ENCODE measurements at places on chromosomes 7 and 10. TPM values are rescaled to one million over a fixed set of nuclear protein-coding genes. Genes with fewer than 3 reads are reported as not detected.

DNA sequence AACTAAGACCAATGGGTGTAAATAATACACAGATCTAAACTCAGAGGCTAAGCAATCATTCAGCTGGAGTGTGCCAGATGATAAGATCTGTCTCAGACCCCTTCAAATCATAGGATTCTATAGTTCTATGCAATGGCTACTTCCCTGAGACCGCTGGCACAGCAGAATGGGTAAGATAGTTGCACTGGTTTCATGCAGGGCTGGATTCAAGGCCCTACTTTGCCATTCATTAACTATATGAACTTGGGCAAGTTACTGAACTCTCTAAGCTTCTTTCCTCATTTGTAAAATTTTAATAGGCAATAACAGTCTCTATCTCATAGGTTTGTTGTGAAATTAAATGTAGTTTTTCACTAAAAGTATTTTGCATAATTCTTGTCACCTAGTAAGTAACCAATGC, 62.0 kb downstream of the TFEC start:
- DNase-seq = no peak

GRCh38 chr10:5723692-5724091, 39.1 kb downstream of the TASOR2 start:
- DNase-seq = no peak

GRCh38 chr10:8815969-8816368, 761.5 kb downstream of the GATA3 start:
- no peak for DNase-seq

GRCh38 chr7:94907026-94907810, at the start of gene PPP1R9A:
Gene PPP1R9A, plus strand, starts transcription at chr7:94907594. Its CDS starts 2,520 bp downstream, at chr7:94910114.
- DNase-seq = no peak

- no peak for DNase-seq
Measured at GRCh38 chr7:135239263-135239662, 5.6 kb downstream of the STRA8 start.

DNA sequence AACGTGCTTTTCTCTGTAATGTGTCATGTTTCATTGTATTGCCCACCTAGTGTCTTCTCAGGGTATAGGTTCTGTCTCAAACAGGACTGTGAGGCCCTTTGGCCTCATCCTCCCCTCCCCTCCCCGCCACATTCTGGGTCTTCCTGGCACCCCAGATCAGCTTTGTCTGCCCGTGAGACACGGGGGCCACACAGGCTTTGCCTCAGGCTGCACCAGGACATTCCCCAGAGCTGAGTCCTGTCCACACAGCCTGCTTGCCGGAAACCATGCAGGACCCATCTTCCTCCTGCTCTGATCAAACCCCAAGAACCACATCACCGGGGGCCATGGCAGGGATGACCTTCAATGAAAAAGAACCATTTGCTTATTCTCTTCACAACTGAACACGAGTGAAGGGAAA, 18.6 kb downstream of the MAT1A start:
- no peak for DNase-seq

- no peak for DNase-seq
Measured at GRCh38 chr10:130403153-130404075, 267.2 kb downstream of the GLRX3 start.

- no peak for DNase-seq
Measured at GRCh38 chr7:2037301-2037807, 195.4 kb downstream of the MAD1L1 start.

- no peak for DNase-seq
Measured at GRCh38 chr10:24427678-24428409, 218.9 kb downstream of the KIAA1217 start.

DNA sequence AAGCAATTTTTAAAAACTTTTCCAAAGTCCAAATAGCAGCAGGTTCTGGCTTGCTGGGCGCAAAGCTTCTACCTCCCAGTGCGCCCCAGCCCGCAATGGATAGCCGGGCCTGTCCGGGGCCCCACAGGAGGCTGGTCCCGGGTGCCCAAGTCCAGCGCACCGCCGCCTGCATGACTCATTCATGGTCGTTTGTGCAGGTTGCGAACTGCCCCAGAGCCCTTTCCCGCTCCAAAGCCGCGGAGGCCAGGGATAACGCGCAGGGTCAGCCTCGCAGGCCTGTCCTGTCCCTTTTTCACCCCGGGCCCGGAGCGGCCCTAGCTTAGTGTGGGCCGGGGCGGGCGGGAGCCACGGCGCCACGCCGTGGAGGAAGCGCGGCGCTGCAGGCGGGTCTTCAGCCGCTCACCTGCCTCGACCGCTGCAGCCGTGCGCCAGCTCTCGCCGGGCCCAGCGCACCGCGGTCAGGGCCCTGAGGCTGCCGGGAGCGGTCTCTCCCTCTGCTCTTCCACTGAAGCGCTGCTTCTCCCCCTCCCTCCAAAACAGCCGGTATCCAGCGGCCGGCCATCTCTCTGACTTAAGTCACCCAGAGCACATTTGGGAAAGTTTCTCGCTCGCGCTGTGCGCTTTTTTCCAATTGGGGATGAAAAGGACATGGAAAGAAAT, 1.7 kb upstream of the EGR2 start:
- peak; percentile 87 for DNase-seq

GRCh38 chr10:109317746-109318366, 605.5 kb downstream of the XPNPEP1 start:
- no peak for DNase-seq

DNA sequence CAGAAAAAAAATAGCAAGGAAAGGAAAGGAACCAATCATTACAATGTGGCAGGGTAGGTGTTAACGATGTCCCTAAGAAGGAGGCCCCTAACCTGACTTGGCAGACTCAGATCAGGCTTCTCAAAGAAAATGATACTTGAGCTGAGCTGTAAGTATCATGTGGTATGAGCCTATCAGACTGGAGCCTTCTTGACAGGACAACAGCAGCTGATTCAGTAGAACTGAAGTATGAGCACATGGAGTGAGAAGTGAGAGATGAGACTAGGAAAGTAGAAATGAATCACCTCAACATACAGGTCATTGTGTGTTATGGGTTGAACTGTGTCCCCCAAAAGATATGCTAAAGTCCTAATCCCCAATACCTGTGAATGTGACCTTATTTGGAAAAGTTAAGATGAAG, 66.3 kb downstream of the MTERF1 start:
- DNase-seq = no peak

The TMEM229A gene
- 0.26 TPM for total RNA-seq

The LOXL4 gene
- 1.8 TPM for total RNA-seq

The TSPAN12 gene
- 20.3 TPM for total RNA-seq

The ZNF92 gene
- 25.3 TPM for total RNA-seq

The EIF4EBP2 gene
- total RNA-seq = 146 TPM

The OR6V1 gene
- total RNA-seq = not detected
